ENCODE measurements at places on chromosomes 13 and 19.
A peak's percentile ranks its signal among the peaks of the same experiment; 100 is the strongest.

DNA sequence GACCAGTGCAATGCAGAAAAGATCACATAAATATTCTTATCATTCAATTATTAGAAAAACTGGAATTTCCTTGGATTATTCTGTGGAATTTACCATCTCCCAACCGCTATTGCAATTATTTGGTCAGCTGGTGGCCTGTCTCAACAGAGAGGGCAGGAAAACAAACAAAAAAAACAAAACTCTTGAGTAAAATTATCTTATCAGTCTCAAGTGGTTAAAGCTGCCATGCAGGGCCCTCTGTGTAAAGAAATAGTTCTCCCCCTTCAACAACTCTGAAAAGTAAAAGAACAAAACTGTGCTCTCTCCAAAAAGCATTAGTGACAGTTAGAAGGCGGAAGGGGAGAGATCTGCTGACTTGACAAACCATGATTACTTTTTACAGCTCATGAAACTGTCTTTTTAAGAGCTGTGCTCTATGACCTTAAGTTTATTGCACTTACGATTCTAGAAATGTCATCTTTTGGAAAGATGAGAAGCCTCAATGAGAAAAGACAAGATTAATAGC lies 152.3 kb downstream of the DLEU7 start:
- DNase-seq = no peak

DNA sequence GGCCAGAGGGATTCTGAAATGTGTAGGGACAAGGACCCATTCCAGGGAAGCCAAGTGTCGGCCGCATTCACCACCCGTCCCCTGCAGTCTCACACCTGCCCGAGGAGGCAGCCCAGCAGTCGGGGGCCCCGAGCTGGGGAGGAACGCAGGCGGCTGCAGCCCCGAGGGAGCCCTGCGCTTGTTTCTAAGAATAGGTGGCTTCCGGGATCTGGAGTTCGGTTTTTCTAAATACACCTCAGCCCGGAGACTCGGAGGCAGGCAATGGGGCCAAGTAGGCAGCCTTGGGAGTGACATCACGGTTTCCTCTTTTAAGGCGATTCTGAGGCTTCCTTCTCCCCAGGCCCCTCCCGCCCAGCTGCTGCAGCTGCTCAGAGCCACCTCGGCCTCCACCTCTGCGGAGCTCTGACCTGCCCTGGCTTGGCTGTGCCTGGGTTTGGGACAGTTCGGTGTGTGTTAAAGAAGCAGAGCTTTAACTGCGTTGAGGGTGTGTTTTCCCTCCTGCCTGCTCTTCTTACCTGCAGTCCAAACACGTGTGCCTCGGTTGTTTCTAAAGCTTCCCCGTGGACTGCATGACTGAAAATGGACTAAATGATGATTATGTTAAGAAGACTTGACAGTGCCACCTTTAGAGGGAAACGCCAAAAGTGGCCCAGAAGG lies 80.5 kb downstream of the COL4A2 start:
- no peak for DNase-seq

DNA sequence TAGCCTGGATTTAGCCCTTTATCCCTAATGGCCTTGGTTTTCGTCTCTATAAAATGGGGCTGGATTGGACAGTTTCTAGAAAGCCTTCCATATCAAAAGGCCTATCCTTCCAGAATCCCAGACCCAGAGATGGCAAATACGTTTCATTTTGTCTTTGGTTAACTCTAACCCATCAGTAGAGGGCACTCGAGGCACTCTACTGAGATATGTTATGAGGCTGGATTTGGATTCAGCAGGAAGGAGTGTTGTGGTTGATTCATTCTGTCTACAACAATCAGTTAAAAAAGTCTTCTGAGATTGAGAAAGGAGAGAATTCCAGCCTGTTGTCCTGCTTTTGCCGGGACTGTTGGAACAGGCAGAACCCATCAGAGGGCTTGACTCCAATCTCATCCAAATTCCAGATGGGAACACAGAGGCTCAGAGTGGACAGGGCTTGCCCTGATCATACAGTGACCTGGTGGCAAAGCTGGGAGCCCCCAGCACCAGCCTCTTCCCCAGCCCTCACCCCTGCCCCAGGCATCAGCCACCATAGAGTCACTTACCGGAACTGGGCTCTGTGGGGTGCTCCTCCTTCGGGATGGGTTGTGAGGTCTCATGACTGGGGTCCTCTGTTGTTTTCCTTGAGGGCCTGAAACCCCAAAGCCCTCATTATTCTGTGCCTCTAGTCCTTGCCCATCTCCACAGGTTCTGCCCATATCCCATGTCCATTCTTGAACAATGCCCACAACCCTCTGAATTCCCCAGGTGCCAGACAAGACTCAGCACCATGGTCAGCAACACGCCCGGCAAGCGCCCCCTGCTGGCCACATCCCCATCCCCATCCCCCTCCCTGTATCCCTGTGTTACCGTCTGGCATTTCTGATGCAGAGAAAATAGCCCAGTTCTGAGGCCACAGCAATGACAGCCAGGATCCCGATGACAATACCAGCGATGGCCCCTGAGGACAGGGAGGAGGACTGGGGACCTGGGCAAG lies 12.3 kb upstream of the ZNF180 start:
- no peak for DNase-seq

DNA sequence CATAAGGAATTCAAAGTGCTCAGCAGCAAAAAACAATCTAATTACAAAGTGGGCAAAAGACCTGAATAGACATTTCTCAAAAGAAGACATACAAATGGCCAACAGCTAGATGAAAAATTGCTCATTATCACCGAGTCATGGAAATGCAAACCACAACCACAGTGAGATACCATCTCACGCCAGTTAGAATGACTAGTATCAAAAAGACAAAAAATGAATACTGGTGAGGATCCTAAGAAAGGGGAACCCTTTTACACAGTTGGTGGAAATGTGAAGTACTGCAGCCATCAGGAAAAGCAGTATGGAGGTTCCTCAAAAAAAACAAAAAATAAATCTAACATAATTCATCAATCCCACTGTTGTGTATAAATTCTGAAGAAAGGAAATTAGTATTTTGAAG lies 1206.1 kb downstream of the EFNB2 start:
- no peak for DNase-seq

DNA sequence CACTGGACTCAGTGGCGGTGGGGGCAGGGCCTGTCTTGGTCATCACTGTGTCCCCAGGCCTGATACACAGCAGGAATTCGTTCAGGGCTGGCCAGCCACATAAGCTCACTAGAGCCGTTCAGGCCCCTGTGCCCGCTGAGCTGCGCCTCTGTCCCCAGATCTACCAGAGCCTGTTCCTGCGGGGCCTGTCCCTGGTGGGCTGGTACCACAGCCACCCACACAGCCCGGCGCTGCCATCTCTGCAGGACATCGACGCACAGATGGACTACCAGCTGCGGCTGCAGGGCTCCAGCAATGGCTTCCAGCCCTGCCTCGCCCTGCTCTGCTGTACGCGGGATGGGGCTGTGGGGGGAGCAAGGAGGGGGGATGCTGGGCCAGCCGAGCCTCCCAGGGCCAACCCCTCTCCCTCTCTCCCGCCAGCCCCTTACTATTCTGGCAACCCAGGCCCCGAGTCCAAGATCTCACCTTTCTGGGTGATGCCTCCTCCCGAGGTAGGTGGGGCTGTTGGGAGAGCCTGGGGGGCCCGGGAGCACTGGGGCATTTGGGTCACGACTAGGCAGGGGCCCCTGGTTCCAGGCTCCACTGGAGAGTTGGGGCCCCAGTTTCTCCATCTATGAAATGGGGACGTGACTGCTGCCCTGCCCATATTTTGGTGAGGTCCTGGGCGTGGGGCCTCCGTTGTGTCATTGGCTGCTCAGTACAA lies 13.9 kb downstream of the MPND start:
- DNase-seq = no peak

DNA sequence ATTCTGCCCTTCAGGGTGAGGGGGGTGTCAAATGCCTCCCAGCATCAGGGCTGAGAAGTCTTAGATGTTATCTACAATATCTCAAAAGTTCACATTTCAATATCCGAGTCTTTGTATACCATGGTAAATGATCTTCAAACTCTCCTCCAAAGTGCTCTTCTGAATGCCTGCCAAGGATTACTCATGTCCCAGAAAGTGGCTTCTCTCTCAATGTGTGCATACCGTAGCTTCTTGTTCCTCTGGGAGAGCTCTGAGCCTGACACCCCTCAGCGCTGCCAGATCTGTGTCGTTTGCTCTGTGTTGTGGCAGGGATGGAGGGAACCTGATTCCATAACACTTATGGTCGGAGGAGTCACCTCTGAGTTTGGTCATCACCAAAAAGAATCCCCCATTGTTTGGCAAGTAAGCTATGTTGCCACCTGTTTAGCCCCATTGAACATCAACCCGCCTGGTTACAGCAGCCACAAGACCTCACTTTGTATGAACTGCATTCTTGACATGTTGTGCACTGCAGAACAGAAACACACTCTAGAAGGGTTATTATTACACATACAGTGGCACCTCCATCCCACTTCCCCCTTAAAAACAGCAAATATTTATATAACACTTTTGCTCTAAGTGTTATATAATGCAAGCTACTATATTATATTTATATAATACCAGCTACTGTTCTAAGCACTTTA lies 163.1 kb upstream of the MIR17HG start:
- DNase-seq = no peak

DNA sequence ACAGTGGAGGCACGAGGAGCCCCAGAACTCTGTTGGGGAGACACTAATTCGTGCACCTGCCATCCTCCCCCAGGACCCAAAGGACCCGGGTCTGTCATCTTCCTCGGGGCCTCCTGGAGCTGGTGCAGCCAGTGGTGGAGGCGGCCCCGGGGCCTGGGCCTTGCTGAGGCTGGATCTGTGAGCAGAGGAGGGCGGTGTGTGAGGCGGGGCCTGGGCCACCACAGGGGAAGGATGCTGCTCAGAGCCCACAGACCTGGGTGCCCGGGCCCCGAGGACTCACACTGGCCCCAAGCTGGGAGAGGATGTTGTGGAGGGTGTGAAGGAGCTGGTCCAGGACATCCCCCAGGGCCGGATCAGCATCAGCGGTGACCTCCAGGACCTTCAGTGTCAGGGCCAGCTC lies 8.3 kb downstream of the IFNL3 start:
- DNase-seq = peak; percentile 20

- no peak for DNase-seq
Observed at GRCh38 chr13:109782066-109782822, 4.1 kb downstream of the IRS2 start.

DNA sequence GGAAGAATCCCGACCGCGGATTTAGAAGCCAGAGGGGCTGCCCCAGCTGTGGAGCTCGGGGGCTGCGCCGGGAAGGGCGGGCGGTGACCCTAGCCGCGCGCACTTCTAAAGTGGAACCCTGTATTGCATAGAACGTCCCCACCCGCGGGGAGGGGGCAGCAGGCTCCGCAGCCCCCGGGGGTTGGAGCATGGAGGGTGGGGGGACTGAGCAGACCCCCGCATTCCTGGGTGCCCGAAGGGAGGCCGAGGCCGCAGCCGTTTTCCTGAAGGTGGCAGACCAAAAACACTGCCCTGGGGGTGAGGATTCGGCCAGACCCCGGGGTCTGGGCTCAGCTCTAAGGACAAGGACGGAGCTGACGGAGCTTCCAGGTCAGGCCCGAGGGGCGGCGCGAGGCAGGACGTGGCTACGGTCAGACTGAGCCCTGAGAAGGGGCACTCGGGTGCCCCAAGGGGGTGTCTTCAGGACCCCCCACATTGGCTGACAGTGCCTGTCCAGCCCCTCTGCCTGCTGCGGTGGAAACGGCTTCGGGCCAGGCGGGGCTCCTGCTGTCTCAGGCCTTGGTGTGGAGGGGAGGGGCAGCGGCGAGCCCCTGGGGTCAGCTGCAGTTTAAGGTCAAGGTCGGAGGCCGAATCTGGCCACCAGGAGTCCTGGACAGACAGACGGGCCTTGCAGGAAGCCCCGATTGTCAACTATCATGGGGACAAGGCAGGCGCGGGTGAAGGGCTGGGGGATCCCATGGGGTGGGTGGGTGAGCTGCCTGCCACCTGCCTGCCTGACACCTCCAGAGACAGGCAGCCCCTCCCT lies 12.6 kb downstream of the MKNK2 start:
- DNase-seq = no peak

GRCh38 chr19:38323291-38323690 lies 3.6 kb downstream of the KCNK6 start:
- no peak for DNase-seq

GRCh38 chr19:16381756-16382401 lies 57.3 kb downstream of the KLF2 start:
- no peak for DNase-seq

- no peak for DNase-seq
Observed at GRCh38 chr19:50190439-50190891, 13.0 kb upstream of the MYH14 start.

DNA sequence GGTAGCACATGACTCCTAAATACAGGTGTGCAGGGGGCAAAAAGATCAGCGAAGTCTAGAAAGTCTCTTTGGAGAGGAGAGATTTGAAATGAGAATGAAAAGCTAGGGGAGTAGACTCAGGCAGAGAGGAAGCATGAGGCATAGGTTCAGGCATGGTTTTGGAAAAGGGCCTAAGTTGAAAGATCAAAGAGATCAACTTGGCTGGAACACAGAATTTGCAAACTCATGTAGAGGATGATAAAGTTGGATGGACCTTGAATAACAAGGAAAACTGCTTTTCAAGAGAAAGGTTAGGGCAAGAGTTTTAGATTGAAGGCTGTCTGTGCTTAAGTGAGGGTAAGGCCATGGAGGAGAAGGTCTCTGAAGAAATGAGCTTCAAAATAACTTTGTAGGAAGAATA lies 47.4 kb upstream of the UBAC2 start:
- no peak for DNase-seq

- no peak for DNase-seq
Observed at GRCh38 chr19:3699741-3700241, 477 bp downstream of the PIP5K1C start.

DNA sequence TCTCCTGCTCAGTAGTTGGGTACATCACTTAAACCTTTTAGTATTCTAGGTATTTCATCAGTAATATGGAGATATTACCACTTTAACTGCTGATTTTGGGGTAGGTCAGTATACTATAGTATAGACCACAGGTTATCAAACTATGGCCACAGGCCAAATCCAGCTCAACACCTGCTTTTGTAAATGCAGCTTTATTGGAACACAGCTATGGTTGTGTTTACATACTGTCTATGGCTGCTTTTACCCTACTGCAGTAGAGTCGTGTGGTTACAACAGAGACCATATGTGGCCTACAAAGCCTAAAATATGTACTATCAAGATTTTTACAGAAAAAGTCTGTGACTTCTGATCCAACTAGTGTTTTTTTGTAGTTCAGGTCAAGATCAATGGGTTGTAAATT lies 10.3 kb downstream of the COG6 start:
- DNase-seq = no peak

GRCh38 chr13:110562696-110563462 lies 1.4 kb upstream of the RAB20 start:
- no peak for DNase-seq

GRCh38 chr19:2888731-2889224 lies 11.9 kb upstream of the ZNF57 start:
- DNase-seq = peak; percentile 40

- no peak for DNase-seq
Observed at GRCh38 chr13:40445557-40445990, 220.9 kb downstream of the FOXO1 start.

DNA sequence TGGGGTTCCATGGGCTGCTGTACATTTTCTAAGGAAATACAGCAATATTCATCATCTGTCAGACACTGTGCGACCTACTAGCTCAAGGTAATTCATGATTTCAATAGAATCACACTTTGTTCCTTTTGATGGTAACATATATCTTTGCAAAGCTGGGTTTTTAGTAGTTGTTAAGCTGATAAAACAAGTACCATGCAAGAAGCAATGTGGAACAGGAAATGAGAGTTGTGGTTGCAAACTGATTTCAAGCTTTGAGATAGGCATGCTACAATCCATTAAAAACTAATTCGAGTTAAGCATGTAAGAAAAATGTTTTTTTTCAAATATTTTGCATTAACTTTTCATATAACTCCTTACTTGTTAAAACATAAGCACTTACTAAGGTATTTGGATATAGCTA lies 6.8 kb upstream of the MBNL2 start:
- DNase-seq = peak; percentile 25

- no peak for DNase-seq
Observed at GRCh38 chr19:8473648-8474476, 28.6 kb downstream of the PRAM1 start.
